Dermis blood vessel endothelial cell (primary cell): ENCODE measurements at places on chromosomes 11 and 22. TPM values are rescaled to one million over a fixed set of nuclear protein-coding genes. Genes with fewer than 3 reads are reported as not detected.

C11orf65 gene
- total RNA-seq: 0.09 TPM in 1 of 2 replicates, not detected in the other

HBE1 gene
- total RNA-seq: not detected in 2 replicates

ACRV1 gene
- total RNA-seq: not detected in 2 replicates

POU2AF3 gene
- total RNA-seq: not detected in 2 replicates

OR8K3 gene
- not detected in 2 replicates for total RNA-seq

OR52I2 gene
- not detected in 2 replicates for total RNA-seq

CELSR1 gene
- 28.2 and 45.6 TPM in 2 replicates for total RNA-seq

C11orf21 gene
- total RNA-seq: not detected in 2 replicates

SMC1B gene
- not detected in 2 replicates for total RNA-seq

TENM4 gene
- 0.37 and 2.9 TPM in 2 replicates for total RNA-seq

RBM7 gene
- total RNA-seq: 32.2 and 69.9 TPM in 2 replicates

OR5AL1 gene
- not detected in 2 replicates for total RNA-seq

MMP27 gene
- total RNA-seq: not detected in 2 replicates

OR56A5 gene
- total RNA-seq: not detected in 2 replicates

PRG3 gene
- total RNA-seq: not detected in 2 replicates

RASD2 gene
- 0.17 TPM in 1 of 2 replicates, not detected in the other for total RNA-seq

MIEF1 gene
- 19.4 and 26.5 TPM in 2 replicates for total RNA-seq

MMP13 gene
- not detected in 2 replicates for total RNA-seq

HOATZ gene
- total RNA-seq: not detected in 2 replicates

RAB3IL1 gene
- total RNA-seq: 9.0 and 9.9 TPM in 2 replicates

PANX2 gene
- 0.34 and 0.60 TPM in 2 replicates for total RNA-seq

IFTAP gene
- 30.9 and 34.0 TPM in 2 replicates for total RNA-seq

FADS2 gene
- total RNA-seq: 75.9 and 253 TPM in 2 replicates

SCARF2 gene
- 9.7 and 12.0 TPM in 2 replicates for total RNA-seq
